HepG2 (cell line): ENCODE measurements at places on chromosomes 7 and 10. TPM values are rescaled to one million over a fixed set of nuclear protein-coding genes. Genes with fewer than 3 reads are reported as not detected.

The TAC1 gene
- polyA plus RNA-seq, result not detected in 2 replicates

The EBLN1 gene
- not detected in 2 replicates for polyA plus RNA-seq

The MICALL2 gene
- 12.4 and 15.0 TPM in 2 replicates for polyA plus RNA-seq

The ADAM8 gene
- polyA plus RNA-seq, result 0.24 and 0.65 TPM in 2 replicates

The ZCWPW1 gene
- 1.6 and 2.4 TPM in 2 replicates for polyA plus RNA-seq

The TSPAN12 gene
- 0.24 and 0.48 TPM in 2 replicates for polyA plus RNA-seq

The FAM25A gene
- not detected in 2 replicates for polyA plus RNA-seq

The CALN1 gene
- 0.01 TPM in 1 of 2 replicates, not detected in the other for polyA plus RNA-seq

The MYO3A gene
- not detected in 2 replicates for polyA plus RNA-seq

The ABCB4 gene
- polyA plus RNA-seq, result 18.0 and 20.8 TPM in 2 replicates

The MAP3K8 gene
- 26.6 and 37.9 TPM in 2 replicates for polyA plus RNA-seq

The TUBAL3 gene
- polyA plus RNA-seq, result 0.26 and 0.48 TPM in 2 replicates

The TBX20 gene
- polyA plus RNA-seq, result not detected in 2 replicates

The MEIG1 gene
- not detected in 2 replicates for polyA plus RNA-seq

The VAX1 gene
- not detected in 2 replicates for polyA plus RNA-seq

The FRMD4A gene
- 0.26 and 0.40 TPM in 2 replicates for polyA plus RNA-seq

The LRRC4 gene
- not detected in 2 replicates for polyA plus RNA-seq

The SPDYE9 gene
- polyA plus RNA-seq, result not detected in 2 replicates

The HGF gene
- not detected in 2 replicates for polyA plus RNA-seq

The ARMC3 gene
- not detected in 2 replicates for polyA plus RNA-seq

The SAMD9L gene
- polyA plus RNA-seq, result not detected in 2 replicates

The SPDYE1 gene
- polyA plus RNA-seq, result not detected in 2 replicates

The VSTM2A gene
- not detected in 2 replicates for polyA plus RNA-seq

The PKD2L1 gene
- 0.15 and 0.27 TPM in 2 replicates for polyA plus RNA-seq

The PLCE1 gene
- polyA plus RNA-seq, result 0.01 TPM in 1 of 2 replicates, not detected in the other

The CDH23 gene
- polyA plus RNA-seq, result 0.13 and 0.48 TPM in 2 replicates

The GRID2IP gene
- 0.03 TPM in 1 of 2 replicates, not detected in the other for polyA plus RNA-seq
